Right lung (tissue), 10 donors: ENCODE measurements at places on chromosomes 4 and X.

- no peak for DNase-seq
Measured at GRCh38 chrX:1420371-1420770, 28.5 kb upstream of the SLC25A6 start.

DNA sequence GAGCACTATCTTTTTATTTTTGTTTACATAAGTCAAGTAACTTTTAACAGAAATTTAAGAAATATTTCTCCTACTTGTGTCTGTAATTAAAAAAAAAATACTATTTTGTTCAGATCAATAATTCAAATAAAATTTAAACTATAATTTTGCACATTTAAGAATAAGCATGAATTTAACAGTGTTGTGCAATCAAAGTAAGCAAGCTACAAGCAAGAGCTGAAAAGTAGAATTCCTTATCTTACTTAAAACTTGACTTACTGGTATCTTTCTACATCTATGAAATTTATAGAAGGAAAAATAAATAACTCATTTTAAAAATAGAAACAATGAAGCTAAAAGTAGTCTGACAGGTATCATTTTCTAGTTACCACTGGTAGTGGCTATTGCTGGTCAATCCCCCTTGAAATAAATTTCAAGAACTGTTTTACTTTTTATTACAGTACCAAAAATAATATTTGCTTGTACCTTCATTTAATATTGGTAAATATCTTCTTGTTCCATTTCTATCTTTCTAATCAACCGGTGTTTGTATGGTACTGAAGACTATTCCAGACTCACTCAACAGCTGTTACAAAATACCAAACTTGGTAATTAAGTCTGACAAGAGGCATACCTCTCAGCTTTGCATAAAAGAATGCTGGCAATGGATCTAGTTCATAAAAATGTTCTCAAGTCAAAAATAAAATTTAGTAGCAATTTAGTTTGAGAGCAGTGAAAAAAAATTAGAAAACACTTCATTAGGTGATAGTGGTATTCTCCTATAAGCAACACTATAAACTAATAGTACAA is 62.2 kb downstream of the NOCT start:
- no peak for DNase-seq

GRCh38 chr4:115780835-115781234 is 667.4 kb upstream of the NDST4 start:
- DNase-seq: no peak

- DNase-seq: no peak
Measured at GRCh38 chr4:93466446-93466845, 362.1 kb upstream of the ATOH1 start.

DNA sequence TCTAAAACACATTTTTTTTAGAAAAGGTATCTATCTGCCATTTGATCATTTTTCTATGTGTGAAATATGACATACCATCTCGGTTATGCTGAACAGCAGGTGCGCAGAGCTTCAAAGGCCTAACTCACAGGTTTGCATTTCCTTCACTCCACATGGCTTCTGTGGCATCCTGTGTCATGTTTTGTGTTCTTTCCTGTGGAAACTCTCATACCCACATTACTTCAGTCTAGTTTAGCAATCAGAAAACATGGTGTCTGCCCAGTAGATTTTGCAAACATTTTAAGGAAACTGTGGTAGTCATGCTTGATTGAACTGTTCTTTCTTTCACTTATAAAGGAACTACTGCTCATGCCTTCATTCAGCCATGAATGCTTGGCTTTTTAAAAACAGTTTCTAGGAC is 11.3 kb upstream of the ARAP2 start:
- no peak for DNase-seq

DNA sequence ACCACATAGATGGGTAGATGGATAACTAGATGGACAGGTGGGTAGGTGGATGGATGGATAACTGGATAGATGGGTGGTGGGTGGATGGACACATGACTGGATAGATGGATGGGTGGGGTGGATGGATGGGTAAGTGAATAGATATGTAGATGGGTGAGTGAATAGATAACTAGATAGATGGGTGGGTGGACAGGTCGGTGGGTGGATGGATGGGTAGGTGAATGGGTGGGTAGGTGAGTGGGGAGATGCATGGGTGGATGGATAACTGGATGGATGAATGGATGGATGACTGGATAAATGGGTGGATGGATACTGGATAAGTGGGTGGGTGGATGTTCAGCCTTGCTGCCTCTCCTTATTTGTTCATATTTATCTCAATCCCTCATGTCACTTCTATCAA is 52.1 kb upstream of the MTNR1A start:
- no peak for DNase-seq

- DNase-seq: no peak
Measured at GRCh38 chr4:58456727-58457384, 1346.7 kb upstream of the IGFBP7 start.

DNA sequence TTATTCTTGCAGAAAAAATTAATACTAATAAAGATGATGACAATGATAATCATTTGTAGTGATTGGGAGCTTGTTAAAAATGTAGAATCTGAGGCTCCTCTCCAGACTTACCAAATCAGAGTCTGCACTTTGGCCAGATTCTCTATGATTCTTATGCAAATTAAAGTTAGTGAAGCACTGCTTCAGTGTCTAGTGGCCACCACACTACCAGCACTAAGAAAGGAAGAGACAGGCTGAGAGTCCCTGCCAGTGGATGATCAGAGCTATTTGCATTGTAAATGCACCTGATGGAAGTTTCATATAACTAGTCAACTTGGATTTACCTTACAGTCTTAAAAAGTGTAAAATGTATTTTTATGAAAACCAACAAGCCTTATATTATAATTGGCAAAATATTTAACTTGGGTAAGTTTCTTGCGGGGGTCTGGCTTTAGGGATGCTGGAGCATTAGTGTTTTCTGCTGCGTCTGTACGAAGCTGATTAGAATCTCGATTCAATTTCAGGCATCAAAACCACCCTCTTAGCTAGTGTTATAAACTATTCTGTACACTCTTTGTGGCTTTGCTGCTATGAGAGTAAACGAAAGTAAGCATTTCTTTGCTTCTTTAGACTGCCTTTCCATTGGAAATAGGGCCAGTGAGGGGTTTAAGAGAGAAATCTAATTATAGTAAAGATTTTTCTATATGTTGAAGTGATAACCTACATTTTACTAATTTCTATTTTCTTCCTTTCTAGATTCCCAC is 114.1 kb downstream of the TLL1 start:
- no peak for DNase-seq

DNA sequence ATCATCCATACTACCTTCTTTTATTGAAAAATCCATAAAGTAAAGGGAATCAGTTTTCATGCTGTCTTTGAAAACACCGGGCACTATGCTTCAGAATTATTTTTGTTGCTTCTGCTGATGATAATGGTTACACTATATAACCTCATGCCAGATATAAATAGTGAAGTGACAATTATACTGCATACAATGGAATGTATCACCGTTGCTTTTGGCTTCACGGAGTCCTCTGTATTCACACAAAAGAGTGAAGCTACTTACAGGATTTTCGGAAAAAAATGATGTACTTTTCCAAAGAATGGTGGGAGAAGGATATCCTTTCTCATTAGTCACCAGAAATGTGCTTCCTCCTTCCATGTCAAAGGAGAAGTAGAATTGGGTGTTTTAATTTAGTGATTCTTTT is 159.1 kb upstream of the PITX2 start:
- no peak for DNase-seq

GRCh38 chr4:124322234-124323065 is 390.1 kb downstream of the ANKRD50 start:
- peak; percentile 55 for DNase-seq

DNA sequence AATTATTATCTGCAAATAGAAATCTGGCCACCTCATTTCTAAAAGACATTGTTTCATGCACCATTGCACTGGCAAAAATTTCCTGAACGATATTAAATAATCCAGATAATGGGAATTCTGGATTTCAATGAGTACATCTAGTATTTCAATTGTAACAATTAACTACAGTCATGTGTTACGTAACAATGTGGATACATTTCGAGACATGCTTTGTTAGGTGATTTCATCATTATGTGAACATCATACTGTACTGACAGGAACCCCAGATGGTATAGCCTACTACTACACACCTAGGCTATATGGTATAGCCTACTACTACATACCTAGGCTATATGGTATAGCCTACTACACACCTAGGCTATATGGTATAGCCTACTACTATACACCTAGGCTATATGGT is 14.8 kb downstream of the LAMTOR3 start:
- DNase-seq: no peak

- DNase-seq: no peak
Measured at GRCh38 chrX:104351173-104351769, 96.5 kb upstream of the ESX1 start.

- DNase-seq: no peak
Measured at GRCh38 chr4:176642472-176642871, 150.2 kb downstream of the VEGFC start.

GRCh38 chrX:39605183-39605582 is 492.6 kb downstream of the BCOR start:
- no peak for DNase-seq

DNA sequence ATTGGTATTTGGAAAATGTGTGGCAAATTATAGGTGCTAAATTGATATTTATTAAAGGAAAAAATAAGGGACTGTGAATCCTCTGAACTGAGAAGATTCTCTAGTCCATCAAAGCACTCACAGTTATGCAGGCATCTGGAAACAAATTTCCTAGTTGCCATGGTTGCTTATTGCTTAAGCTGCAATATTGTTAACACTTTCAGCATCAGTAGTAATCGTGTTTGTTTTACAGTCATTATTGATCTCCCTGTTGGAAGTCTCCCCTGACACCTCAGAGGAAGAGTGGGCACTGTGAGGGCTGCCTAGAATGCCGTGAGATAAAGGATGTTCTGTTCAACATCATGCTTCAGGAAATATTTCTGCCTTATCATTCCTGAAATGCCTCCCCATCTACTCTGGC is 2004.3 kb upstream of the ADGRL3 start:
- DNase-seq: no peak

DNA sequence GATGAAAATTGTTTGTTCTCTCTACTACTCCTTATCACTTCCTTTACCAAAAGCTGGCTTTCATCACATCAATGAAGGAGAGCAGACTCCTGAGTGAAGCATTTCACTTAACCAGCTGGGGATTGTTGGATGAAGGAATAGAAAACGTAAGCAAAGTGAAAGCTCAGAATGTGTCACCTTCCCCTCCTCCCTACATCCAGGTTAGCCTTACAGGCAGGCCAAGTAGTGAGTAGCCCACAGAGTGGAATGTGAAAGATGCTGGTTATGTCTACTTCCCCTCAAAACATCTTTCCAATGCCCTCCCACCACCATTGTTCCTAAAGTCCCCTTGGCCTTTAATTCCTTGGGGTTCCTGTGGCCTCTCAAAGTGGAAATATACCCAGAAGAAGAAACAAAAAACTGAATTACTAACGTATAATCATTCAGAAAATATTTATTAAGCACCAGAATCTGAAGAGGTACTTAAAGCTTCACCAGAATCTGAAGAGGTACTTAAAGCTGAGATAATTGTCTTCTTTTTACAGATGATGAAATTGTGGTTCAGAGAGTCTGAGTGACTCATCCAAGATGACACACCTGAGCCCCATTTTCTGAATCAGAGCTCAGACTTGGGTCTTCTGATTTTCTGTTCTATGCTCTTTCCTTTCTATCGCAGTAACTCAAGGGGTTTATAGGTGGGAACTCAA is 6.5 kb downstream of the P2RY4 start:
- DNase-seq: no peak

- no peak for DNase-seq
Measured at GRCh38 chrX:18377796-18378195, 23.3 kb upstream of the SCML2 start.

GRCh38 chr4:182807346-182807745 is 109.8 kb downstream of the DCTD start:
- no peak for DNase-seq

DNA sequence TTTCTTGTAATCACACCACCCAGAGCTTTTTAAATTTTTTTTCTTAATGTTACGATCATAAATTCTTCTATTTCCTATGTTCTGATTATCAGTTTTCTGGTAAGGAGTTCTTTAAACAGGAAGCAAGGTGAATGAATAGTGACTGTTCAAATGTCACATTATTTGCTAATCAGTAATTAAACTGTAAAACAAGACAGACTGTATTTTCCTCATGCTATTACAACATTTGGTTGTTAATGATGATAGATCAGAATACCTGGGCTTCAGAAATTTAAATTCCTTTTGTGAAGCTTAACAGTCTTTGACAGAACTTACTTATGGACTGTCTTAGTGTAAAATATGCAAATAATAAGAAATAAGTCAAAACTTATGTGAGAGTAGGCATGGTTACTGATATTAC is 41.4 kb downstream of the CLCN3 start:
- DNase-seq: no peak

DNA sequence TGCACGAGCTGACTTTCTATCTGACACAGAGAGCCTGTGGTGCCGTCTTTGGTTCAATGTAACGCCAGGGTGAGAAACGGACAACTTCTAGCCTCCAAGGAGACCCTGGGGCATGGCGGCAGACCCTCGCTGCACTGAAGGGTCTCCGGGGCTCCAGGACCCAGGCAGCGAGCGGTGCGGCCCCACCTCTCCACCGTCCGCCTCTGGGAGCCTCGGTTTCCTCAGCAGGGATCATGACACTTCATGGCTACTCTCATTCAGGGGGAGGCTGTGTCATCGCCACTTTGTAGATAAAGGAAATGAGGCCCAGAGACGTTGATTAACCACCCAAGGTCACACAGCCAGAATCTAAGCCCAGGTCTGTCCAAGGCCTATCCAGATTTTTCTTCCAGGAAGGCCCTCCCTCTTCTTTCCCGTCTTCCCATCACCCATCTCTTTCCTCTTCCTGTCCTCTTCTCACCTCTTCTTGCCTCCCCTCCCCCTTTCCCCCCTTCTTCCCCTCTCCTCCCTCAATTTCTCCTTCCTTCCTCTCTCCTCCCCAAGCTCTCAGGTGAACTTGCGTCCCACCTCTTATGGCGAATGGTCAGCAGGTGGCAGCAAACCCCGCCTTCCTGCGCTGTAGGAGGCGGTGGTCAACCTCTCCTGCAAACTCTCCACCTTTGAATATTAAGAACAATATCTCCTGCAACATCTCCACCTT is 69.3 kb upstream of the HMX1 start:
- DNase-seq: no peak

DNA sequence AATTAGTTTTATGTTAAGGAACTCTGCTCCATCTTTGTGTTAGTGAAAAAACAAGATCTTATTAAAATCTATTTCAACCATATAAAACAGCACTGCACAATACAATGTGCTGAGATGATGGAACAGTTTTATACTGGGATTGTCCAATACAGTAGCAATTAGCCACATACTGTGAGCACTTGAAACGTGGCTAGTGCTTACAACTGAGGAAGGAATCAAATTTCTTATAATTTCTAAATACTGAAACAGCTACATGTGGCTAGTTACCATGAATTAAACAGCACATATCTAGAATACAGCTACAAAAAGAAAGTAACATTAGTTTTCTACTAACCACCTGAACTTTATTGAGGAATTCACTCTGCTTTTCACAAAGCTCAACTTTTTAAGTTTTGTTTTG is 14.7 kb downstream of the NFXL1 start:
- no peak for DNase-seq
